A673 (cell line): ENCODE measurements at places on chromosomes 2 and 18. TPM values are rescaled to one million over a fixed set of nuclear protein-coding genes. Genes with fewer than 3 reads are reported as not detected.

The FBXO48 gene
- total RNA-seq: 2.0 and 2.6 TPM in 2 replicates

The TUBA4B gene
- not detected in 2 replicates for total RNA-seq

The ACKR3 gene
- 0.31 and 0.52 TPM in 2 replicates for total RNA-seq

The VWA3B gene
- not detected in 2 replicates for total RNA-seq

The OSGEPL1 gene
- 13.1 and 13.7 TPM in 2 replicates for total RNA-seq

The UBXN4 gene
- total RNA-seq: 117 and 123 TPM in 2 replicates

The UGT1A3 gene
- not detected in 2 replicates for total RNA-seq

The PPP1R1C gene
- 3.2 and 5.3 TPM in 2 replicates for total RNA-seq

The MAPK4 gene
- total RNA-seq: 0.62 and 0.63 TPM in 2 replicates

The HOXD9 gene
- 63.0 and 64.9 TPM in 2 replicates for total RNA-seq

The CRYGD gene
- not detected in 2 replicates for total RNA-seq

- no peak for DNase-seq
Observed at GRCh38 chr2:154331784-154332183, 366.7 kb upstream of the KCNJ3 start.

DNA sequence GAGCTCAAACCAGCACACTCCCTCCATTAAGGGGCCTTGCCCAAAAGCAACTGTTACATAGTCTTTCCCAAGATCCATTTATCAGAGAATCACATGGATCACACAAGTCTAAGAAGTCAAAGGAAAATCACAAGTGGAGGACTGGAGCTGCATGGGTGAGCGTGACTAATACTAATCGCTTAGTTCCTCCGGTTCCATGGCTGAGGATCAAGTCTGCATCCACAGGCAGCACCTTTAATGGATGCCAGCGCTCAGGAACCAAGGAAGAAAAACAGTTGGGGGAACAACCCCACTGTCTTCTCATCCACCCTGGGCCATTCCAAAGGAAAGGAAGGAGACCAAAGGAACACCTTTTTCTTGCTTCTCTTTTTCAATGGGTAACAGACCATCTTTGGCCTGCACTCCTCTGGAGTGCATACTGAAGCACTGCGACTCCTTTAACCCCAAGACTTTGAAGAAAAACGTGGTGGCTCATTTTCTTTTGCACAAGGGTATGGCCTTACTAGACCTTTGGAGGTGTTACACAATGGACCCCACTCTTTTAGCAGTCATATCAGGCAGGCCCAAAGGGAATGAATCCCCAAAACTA, 9.2 kb upstream of the WDR33 start:
- no peak for DNase-seq

DNA sequence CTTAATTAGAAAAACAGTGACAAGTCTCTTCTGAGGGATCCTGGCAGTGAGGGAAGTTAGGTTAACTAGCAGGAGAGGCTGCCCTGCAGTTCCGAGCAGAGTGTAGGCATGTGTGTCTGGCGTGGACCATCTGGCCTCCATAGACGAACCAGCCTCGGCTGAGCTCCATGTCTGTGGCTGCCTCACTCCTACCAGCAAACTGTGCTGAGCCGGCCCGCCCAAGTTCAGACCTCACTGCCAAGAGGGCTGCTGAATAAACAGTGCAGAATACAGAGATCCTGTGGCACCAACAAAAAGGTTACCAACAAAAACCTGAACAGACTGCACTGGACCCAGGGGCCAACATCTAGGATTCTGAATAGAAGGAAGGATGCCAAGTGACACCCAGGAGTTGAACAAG, 27.3 kb downstream of the INO80C start:
- DNase-seq: no peak

- DNase-seq: no peak
Observed at GRCh38 chr2:215361876-215362561, 50.2 kb downstream of the ATIC start.

- peak; percentile 98 for DNase-seq
Observed at GRCh38 chr2:1972422-1972821, 228.1 kb upstream of the PXDN start.

- no peak for DNase-seq
Observed at GRCh38 chr2:208064220-208064961, 39.1 kb upstream of the PLEKHM3 start.

- DNase-seq: no peak
Observed at GRCh38 chr2:217017456-217018252, 157.8 kb upstream of the TNP1 start.

DNA sequence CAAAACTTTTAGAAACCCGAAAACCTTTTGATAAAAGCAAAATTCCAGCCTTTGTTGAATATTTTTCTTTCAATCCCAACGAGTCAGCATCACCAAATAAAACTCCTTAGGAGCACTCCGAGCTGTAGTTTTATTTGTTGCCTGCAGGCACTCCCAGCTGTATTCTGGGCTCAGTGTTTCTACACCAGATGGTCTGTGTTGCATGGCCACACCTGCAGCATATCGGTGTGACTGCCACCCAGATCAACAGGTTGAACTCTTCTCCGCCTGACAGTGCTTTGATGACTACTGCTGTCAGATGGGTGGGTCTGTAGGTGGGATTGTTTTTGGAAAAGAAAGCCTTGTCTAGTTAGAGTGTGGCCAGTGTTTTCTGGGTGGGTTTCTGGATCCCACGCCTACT, 32.7 kb downstream of the APCDD1 start:
- no peak for DNase-seq

GRCh38 chr18:50401295-50401694, 26.4 kb downstream of the SKA1 start:
- no peak for DNase-seq

GRCh38 chr18:35024196-35024595, 17.0 kb upstream of the MAPRE2 start:
- no peak for DNase-seq

- no peak for DNase-seq
Observed at GRCh38 chr2:190062053-190062452, 476 bp downstream of the MSTN start.

GRCh38 chr2:171735991-171736710, 48.9 kb downstream of the DYNC1I2 start:
- no peak for DNase-seq

DNA sequence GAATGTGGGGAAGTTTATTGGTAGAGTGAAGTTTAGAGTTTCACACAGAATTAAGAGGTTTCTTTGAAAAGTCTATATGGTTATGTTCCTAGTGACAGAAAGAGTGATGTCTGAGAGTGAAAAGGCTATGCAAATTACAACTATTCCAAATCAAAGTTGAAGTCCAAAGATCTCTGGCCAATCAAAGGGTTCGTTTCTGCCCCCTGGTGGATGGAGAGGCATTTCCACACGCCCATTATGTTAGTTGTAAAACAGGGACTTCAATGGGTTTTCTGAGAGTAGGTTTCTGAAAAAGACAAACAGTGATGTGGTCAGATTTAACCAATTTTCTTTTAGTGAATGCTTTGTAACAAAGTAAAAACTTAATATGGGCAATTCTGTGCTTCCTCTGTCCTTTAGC, 441.5 kb upstream of the POU3F3 start:
- DNase-seq: peak; percentile 44

GRCh38 chr18:12963069-12963468, 15.3 kb downstream of the SEH1L start:
- DNase-seq: no peak

GRCh38 chr2:143190431-143190830, 61.2 kb downstream of the ARHGAP15 start:
- no peak for DNase-seq

GRCh38 chr2:30325600-30326328, 94.4 kb downstream of the LBH start:
- no peak for DNase-seq

DNA sequence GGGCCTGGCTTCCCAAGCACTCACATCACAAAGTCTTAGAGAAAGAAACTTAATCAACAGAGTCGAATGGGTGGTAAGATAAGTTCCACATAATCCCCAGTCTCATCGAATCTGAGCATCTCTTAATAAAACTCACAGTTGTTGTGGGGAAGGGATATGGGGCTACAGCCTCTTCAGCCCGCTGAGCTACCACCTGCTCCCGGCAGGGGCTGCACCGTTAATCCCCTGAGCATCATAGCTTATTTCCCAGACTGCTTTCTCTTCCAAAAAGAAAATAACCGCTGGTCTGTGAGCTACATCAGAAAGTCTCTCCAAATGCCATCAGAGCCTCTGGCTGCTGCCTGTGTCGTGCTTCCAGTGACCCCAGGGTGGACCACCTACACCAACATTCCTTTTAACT, 139.4 kb upstream of the CELF4 start:
- DNase-seq: no peak

GRCh38 chr2:189763908-189764661, 1.5 kb upstream of the OSGEPL1 start:
- no peak for DNase-seq

DNA sequence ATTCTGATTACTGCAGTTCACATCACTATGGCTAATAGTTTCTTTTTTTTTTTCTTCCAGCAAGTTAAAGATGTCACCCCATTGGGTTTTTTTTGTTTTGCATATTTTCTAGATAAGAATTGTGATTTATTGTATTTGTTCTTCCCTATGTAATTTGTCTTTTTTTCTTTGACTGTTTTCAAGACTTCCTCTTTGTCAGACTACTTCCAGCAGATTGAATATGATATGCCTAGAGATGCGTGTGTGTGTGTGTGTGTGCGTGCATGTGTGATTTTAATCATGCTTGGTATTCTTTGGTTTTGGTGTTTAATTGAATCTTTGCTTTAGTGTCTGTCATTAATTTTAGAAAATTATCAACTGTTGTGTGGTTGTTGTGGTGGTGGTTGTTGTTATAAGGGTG, 166.7 kb upstream of the SLC39A10 start:
- DNase-seq: no peak

DNA sequence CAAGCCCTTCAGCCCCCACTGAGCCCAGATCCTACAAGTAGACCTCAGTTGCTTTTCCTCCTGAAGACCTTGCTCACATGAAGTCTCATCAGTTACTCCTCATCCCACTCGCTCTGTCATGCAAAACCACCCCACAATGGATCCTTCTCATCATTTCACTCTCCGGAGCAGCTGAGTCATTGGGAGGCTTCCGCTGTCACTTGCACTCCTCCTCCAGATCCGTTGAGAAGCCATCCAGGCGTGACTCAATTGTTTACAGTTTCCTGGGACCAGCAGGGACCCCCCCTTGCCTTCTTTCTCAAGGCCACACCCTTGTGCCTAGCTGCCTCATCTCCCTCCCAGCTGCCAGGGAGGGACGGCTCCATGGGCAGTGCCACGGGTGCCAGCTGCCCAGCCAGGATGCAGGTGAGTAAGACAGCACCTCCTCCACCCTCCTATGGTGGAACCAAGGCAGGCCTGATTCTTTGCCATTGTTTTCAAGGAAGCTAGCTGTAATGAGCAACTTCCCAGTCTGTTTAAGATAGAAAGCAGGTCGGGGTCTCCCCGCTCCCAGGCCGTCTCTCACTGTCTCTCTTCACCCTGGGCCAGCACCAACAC, 16.3 kb downstream of the GPR55 start:
- DNase-seq: peak; percentile 87

- no peak for DNase-seq
Observed at GRCh38 chr2:19046986-19047780, 311.2 kb downstream of the OSR1 start.

GRCh38 chr2:98730053-98730706, 752 bp downstream of the MGAT4A start:
- peak; percentile 11 for DNase-seq

DNA sequence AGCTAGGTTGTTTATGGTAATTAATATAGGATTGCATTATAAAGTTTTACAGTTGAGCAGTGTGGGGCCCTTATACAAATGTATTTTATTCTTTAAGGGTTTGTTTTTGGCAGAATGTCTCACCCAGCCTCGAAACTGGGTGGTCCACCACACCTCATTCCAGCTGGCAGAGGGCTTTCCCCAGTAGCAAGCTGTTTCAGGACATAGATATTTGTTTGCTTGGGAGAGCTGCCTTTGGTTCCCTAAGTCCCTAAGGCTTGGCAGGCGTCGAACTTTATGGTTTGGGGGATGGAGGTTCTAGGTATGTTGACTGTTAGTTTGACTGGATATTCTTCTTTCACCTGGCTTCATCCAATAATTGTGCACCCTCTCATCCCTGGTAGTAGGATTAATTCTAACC, 205.9 kb downstream of the KCNS3 start:
- DNase-seq: no peak

GRCh38 chr18:13309748-13310670, 91.4 kb downstream of the LDLRAD4 start:
- DNase-seq: no peak

GRCh38 chr2:21067859-21068537, 24.1 kb upstream of the APOB start:
- DNase-seq: no peak

DNA sequence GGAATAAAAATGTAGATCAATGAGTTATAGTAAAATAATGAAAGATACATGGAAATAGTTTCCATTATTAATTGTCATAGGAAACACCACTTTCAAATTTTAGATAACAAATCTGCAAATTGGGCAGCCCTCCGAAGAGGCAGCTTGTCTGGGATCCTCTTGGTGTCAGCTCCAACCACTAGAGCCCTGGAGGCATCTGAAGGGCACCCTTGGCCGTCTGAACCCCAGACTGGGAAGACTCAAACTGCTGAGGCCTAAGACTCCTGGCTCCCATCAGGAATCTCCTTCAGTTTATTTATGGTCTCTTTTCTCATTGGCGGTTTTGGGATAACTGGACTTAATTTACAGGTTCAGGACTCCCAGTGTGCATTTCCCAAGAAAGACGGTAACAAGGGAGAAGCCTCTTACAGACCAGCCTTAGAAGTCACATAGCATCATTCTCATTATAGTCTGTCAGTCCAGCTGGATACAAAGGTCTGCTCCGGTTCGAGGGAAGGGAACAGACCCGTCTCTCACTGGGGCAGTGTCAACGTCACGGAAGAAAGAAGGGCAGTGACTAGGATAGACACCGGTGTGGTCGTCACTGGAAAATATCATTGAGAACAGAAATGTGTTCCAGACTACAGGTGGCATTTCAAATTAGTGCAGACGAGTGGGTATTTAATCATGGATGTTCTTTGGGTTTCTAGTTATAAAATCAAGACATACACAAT, 390.7 kb upstream of the NETO1 start:
- no peak for DNase-seq

DNA sequence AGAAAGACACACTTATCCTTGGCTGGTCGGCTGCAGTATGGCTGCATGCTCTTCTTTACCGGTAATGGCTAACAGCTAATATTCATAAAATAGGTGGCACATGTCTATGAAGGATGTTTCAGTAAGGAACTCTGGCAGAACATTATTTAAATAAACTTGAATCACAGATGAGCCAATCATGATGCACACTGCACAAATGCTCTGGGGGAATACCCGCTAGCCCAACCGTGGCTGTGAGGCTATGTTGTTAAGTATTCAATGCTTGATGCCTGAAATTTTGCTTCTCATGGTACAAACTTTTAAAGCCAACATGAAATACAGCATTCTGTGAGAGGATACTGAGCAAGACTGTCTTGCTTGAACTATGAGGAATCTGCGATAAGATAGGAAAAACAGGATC, 505.8 kb downstream of the ZEB2 start:
- DNase-seq: no peak

GRCh38 chr18:11089931-11090715, 59.2 kb downstream of the PIEZO2 start:
- DNase-seq: no peak

GRCh38 chr2:121415727-121416126, 115.0 kb upstream of the RNU4ATAC start:
- DNase-seq: no peak

DNA sequence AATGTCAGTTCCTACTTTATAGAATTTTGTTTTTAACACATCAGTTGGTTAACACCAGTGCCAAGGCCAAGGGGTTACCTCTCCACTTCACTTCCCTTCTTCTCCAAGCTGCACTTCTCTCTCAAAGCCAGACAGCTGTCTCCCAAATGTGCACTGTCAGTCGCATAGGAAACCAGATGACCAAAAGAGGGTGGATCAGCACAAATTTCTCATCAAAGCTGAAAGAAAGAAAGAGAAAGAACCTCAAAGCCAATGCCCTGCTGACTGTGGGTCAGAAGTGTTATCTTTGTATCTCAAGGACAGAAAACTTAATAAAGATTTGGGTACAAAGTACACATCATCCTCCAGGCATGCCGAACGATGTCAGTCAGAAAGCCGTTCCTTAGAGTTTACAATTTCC, 32.2 kb downstream of the SPATS2L start:
- no peak for DNase-seq
